NCI-H82 (cell line): ENCODE measurements at places on chromosomes 2 and 18.

DNA sequence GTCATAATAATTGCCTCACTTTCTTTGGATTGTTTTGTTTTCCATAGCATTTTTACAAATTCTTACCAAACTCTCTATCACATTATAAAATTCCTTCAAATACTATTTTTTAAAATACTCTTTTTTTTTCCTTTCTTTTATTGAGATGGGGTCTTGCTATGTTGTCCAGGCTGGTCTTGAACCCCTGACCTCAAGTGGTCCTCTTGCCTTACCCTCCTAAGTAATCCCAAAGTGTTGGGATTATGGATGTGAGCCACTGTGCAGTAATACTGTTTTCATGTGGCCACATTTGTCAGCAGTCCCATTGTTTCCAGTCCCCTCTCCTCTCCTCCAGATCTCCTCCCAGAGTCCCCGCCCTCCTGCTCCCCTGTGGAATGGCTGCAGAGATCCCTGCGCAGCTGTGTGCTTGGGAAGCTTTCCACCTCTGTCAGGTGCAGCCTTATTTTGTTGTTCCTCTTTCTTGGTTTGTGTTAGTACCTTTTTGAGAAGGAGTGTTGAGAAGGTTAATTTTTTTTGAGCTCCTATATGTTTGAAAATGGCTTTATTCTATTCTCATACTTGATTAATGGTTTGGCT, 227.3 kb downstream of the LOXHD1 start:
- peak; percentile 31 for DNase-seq

GRCh38 chr2:60535685-60536312, 17.7 kb downstream of the BCL11A start:
- peak; percentile 50 for DNase-seq

DNA sequence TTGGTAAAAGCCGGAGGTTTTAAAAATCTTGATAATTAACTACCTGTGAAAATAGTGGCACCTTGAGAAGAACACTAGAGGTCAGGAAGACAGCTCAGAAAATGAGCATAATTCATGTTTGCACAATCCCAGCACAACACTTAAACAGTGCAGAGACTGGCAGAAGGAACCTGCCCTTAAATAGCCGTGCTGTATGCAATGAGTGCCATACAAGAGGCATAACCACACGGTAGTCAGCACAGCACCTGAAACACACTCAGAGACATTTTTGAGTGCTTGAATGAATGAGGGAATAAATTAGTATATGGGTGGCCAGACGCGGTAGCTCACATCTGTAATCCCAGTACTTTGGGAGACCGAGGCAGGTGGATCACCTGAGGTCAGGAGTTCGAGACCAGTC, 164.9 kb downstream of the PAX3 start:
- DNase-seq: no peak

DNA sequence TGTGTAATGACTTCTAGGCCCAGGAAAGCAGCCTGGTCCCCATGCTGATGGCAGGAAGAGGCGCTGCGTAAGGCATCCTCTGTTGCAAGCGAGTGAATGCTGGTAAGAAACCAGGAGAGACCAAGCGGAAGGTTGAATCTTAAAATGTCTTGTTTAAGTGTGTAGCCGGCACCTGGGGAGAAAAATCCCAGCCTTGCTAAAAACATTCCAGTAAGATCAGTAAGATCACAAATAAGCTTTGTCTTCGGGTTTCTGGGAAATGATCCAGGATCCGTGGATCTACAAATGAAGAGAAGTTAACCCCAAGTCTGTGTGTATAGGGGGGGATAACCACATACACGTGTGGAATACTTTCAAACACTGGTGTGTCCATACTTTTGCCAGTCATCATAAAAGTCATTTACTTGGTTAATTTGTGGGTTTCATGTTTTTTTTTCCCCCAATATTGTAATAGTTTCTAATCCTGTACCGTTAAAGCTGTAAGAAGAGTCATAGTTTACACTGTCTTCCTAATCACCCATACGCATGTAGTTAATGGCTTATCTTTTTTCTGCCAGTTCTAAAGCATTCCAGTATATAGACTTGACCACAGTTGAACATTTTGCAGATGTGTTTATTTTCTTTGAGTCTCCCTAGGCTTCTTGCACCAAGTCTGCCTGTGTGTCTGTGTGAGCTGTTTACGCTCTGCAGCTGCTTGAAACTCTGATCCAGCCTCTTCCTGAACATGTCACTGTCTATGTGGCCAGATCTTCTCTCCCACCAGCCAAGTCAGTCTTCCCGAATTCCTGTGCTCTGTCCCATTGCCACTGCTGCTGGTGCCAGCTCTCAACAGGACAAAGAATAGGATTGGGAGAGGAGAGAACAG, 135.9 kb upstream of the ARL4C start:
- no peak for DNase-seq

DNA sequence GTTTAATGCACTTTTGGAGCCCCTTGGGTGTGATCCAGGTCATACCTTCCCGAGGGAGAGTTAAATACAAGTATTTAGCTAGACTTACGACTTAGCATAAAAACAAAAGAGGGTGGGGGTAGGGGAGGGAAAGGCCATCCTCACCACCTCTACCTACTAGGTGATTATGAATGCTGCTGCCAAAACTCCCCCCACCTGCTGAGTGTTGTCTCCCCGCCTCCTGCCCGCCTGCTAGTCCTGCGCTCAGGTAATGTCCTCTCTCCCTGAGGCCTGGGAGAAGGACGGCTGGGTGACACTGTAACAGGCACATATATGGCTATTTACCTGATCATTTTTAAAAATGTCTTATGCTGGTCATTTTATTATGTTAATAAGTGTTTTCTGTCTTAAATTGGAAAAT, 3.0 kb upstream of the NCKAP5 start:
- DNase-seq: no peak

DNA sequence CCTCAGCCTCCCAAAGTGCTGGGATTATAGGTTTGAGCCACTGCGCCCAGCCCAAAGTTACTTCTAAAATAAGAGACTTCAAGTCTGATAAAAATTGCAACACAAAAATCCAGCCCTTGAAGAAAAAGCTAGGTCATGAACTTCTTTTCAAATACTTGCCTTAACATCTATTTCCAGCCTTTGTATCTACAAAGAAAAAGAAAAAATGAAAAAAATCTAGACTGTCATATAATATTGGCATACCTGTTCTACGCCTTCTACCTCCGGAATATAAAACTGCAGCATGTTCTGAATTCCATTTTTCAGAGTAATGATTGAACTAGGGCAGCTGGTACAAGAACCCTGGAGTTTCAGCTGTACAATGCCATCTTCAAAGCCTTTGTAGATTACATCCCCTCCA, 13.1 kb upstream of the GFPT1 start:
- DNase-seq: no peak
